ENCODE measurements at places on chromosomes 3 and 15.
A peak's percentile ranks its signal among the peaks of the same experiment; 100 is the strongest.

- no peaks in the 10 kb centered on the region for H3K27me3 ChIP-seq
- no peak for DNase-seq
- H3K27ac ChIP-seq: no peak overlapping the region
These were observed 64.8 kb downstream of the STRIT1 start for GRCh38 chr3:155228676-155229075.

DNA sequence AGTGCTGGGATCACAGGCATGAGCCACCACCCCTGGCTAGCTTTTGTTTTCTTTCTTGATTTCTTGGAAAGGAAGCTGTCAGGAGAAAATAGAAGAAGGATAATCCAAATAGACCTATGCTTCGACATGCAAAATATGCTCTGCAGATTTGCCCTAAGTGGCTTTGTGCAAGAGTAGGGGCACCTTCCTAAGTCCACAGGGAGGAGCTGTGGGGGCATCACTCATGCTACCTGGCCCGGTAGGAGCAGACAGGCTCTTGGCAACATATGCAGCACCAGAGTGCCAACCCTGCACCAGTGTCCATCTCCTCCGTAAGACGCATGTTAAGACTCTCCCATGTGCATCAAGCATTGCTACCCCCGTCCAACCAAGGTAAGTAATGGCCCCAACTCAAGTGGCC, 190.7 kb upstream of the UBE2E1 start:
- peaks cover 16% of the 10 kb centered on the region for H3K4me1 ChIP-seq
- H3K27me3 ChIP-seq: peaks cover 38% of the 10 kb centered on the region
- H3K4me3 ChIP-seq: no peak overlapping the region
- no peaks in the 10 kb centered on the region for H3K36me3 ChIP-seq
- no peak for DNase-seq

DNA sequence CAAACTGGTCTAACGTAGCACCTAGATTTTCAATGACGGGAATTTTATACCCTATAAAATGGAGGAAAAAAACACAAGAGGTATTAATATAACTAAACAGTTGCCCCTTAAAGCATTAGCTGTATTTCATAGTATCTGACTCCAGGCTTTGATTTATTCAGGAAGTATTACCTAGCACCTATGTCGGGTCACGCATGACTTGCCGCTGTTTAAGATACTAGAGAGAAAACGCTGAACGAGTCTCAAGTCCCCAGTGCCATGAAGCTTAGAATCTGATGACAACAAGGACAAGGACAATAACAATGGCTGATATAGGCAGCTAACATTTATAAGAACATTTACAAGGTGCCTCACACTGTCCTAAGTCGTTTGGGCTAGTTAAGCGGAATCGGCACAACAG, 1.9 kb downstream of the SNRPA1 start:
- H3K27me3 ChIP-seq: no peaks in the 10 kb centered on the region
- H3K36me3 ChIP-seq: peaks cover 11% of the 10 kb centered on the region
- H3K27ac ChIP-seq: peak overlapping the region; percentile 96
- no peak for DNase-seq

GRCh38 chr3:140765246-140765645, 87.4 kb downstream of the TRIM42 start:
- no peak overlapping the region for H3K27ac ChIP-seq
- no peak for DNase-seq
- H3K36me3 ChIP-seq: no peaks in the 10 kb centered on the region
- H3K4me3 ChIP-seq: no peak overlapping the region

GRCh38 chr15:78050441-78050809, 27.1 kb downstream of the TBC1D2B start:
- peak overlapping the region; percentile 91 for H3K27ac ChIP-seq
- H3K36me3 ChIP-seq: no peaks in the 10 kb centered on the region
- no peak for DNase-seq
- no peaks in the 10 kb centered on the region for H3K27me3 ChIP-seq
- no peak overlapping the region for H3K4me3 ChIP-seq

DNA sequence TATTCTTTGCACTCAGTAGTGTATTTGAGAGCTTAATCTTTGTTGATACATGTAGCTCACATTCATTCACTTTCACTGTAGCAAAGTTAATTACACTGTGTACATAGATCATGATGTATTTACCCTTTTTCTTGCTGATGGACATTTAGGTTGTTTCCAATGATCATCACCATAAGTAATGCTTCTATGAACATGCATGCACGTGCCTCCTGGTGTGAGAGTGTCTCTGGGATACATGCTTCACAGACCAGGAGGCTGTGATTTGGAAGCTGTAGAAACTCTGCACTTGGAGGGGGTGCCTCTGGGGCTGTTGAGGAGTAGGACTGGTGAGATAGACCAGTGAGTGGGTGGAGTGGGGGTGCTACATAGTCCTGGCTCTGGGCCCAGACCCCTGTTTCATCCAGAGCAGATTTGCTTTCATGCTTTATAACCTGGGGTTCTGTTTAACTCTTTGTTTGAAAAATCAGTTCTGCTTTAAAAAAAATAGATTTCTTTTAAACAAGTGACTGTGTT, 18.2 kb upstream of the SMAD3 start:
- no peak for DNase-seq
- peak overlapping the region; percentile 79 for H3K27ac ChIP-seq
- no peaks in the 10 kb centered on the region for H3K27me3 ChIP-seq
- H3K4me1 ChIP-seq: peaks cover 53% of the 10 kb centered on the region
- no peak overlapping the region for H3K4me3 ChIP-seq

DNA sequence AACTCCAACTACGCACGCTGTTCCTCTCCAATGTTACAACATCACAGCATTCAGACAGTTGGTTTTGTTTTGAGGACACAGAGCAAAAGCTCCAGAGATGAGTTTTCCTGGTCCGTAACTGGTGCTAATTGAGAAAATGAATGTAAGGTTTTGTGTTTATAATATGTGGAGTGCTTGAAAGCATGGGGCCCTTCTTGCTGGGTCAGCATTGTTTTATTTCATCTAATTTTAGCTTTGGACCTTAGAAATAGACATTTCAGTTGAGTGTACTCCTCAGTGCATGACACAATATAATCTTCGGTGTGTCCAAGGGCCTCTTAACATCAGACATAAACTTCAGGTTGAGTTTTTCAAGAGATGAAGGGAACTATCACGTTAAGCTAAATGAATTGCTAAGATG, 37.1 kb downstream of the ANAPC13 start:
- H3K27me3 ChIP-seq: no peaks in the 10 kb centered on the region
- no peak overlapping the region for H3K4me3 ChIP-seq
- no peak overlapping the region for H3K27ac ChIP-seq

DNA sequence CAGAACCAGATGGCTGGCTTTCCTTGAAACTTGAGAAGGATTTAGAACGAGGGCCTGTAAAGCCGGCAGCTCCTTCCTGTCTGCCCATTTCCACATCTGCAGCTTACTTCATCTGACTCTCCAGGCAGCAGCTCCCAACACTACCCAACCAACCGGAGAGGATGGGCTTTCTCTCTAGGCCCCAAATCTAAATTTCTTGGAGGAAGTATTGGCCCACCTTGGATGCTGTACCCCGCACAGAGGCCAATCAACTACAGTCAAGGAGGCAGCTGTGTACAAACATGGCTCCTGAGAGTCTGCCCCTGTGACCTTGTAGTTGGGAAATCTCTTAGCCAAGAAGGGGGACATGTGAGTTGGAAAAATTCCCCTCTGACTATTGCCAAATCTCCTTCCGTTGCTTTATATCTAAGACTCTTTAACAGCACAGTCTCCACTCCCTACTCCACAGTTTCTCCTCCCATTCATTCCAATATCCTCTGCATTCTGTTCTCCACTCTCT, 8.0 kb upstream of the ACAP2 start:
- peak overlapping the region; percentile 55 for H3K27ac ChIP-seq
- no peaks in the 10 kb centered on the region for H3K36me3 ChIP-seq
- H3K27me3 ChIP-seq: no peaks in the 10 kb centered on the region
- peaks cover 11% of the 10 kb centered on the region for H3K4me1 ChIP-seq
- no peak overlapping the region for H3K4me3 ChIP-seq
- DNase-seq: no peak

DNA sequence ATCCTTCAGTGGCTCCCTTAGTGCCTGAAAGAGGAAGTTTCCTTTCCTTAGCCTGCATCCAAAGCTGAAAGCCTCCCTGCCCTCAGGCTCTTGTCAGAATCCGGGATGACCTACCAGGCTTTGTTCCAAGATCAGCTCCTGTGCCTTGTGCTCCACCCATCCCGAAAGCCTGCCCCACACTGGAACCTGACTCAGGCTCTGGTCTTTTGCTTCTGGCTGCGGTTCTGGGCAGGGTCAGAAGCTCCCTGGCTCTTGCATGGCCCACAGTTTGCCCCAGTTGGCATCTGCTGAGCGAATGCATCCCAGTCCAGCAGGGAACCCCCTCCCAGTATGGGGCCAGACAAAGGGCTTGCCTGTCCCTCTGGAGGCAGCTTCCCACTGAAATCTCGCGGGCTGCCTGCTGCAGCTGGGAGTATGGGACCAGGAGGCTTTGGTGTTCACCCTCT, 25.9 kb upstream of the KIF23 start:
- no peaks in the 10 kb centered on the region for H3K36me3 ChIP-seq
- H3K4me3 ChIP-seq: no peak overlapping the region
- no peaks in the 10 kb centered on the region for H3K27me3 ChIP-seq
- H3K4me1 ChIP-seq: peaks cover 26% of the 10 kb centered on the region

GRCh38 chr3:186413615-186414415, 51.8 kb upstream of the DGKG start:
- H3K27ac ChIP-seq: no peak overlapping the region
- H3K4me1 ChIP-seq: peaks cover 25% of the 10 kb centered on the region
- peaks cover 72% of the 10 kb centered on the region for H3K27me3 ChIP-seq
- H3K36me3 ChIP-seq: no peaks in the 10 kb centered on the region

DNA sequence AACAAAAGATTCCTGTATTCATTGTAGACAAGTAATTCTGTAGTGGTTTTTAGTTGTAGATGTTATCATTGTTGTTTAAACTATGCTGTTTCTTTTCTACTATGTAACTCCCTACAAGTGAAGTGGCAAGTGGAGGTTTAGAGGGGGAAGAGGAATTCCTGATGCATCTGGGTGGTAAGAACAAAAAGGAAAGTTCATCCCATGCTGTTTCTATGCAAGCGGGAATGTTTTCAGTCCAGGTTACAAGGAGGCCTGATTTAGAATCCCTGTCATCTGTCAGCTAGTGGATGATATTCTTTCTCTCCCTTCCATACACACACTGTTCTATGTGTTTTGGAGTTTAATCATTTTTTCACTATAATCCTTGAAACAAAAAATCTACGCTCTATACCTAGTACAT, 67.4 kb downstream of the IMPG2 start:
- H3K36me3 ChIP-seq: no peaks in the 10 kb centered on the region
- H3K4me1 ChIP-seq: peaks cover 18% of the 10 kb centered on the region
- H3K27me3 ChIP-seq: no peaks in the 10 kb centered on the region
- H3K27ac ChIP-seq: peak overlapping the region; percentile 28
- DNase-seq: no peak

DNA sequence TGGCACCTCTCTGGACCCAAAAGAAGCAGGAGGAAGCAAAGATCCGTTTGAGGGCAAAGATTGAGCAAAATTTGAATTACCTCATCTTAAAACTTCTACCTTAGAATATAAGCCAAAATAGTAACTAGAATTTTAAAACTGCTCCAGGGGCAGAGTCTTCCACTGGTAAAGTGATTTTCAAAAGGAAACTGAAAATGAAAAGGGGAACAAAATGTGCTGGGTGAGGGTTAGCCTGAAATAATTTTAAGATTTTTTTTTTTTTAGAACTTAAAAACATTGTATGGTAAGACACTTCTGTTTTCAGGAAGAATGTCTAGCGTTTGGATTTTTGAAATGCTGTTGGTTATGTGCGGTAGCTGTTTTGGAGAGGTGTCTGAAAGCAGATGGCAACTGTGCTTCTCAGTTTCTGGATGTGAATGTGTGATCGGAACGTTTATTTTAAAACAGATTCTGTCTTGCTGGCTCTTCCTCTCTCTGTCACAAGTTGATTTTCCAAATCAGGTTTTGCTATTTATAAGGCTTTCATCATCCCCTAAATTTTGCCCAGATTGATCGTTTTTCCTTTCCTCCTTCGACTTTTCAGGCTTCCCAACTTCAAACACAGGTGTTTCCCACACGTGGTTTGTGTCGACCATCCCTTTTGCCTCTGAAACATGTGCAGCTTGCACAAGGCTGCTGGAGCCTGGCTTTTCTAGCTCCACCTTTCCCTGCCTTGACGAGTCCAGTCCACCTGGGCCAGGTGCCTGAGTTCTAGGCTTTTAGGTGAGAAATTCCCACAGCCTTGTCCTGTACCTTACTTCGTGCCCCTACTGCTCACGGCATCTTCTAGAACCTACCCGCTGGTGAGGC, 3.3 kb downstream of the LRRK1 start:
- H3K4me1 ChIP-seq: peaks cover 4% of the 10 kb centered on the region
- peaks cover 66% of the 10 kb centered on the region for H3K27me3 ChIP-seq
- H3K27ac ChIP-seq: no peak overlapping the region
- DNase-seq: no peak

DNA sequence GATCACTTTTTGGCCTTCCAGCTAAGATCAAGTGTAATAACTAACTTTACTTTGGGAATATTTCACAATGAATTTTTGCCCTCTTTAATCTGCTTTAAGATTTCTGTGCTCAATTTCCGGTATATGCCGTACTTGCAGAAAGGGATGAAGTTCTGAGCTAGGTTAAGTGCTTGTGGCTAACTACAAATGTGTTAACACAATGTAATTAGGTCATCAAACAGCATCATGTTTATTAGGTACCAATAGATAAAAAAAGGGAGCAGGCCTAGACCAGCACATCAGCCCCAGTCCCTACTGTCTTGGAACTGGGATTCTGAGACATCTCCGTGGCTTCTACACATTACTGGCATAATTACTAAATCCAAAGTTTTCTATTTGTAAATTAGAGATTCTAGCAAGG, 932.7 kb upstream of the CFAP20DC start:
- no peak overlapping the region for H3K27ac ChIP-seq
- no peaks in the 10 kb centered on the region for H3K36me3 ChIP-seq
- H3K4me1 ChIP-seq: no peaks in the 10 kb centered on the region
- H3K4me3 ChIP-seq: no peak overlapping the region

- no peak for DNase-seq
- H3K27ac ChIP-seq: no peak overlapping the region
- H3K4me3 ChIP-seq: no peak overlapping the region
- H3K36me3 ChIP-seq: no peaks in the 10 kb centered on the region
These were observed 35.1 kb upstream of the ZDHHC23 start for GRCh38 chr3:113912552-113913236.

DNA sequence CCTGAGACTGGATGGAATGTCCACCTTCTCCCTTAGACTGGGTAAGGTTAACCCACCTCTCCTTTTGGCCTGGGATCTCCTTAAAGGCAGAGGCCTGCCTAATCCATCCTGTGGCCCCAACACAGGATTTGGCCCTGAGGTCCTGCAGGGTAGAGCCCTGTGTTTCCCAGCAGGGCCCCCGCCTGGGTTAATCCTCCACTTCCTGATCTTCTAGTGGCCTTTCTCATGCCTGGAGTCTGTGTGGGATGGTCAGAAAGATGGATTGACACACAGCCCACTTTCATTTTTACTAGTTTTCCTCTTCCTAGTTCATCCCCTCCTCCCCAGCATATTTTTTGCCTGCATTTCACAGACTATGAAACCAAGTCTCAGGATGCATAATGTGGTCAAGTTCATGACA, 48.9 kb upstream of the SLC6A6 start:
- no peak overlapping the region for H3K4me3 ChIP-seq
- H3K36me3 ChIP-seq: no peaks in the 10 kb centered on the region
- peaks cover 1% of the 10 kb centered on the region for H3K27me3 ChIP-seq

DNA sequence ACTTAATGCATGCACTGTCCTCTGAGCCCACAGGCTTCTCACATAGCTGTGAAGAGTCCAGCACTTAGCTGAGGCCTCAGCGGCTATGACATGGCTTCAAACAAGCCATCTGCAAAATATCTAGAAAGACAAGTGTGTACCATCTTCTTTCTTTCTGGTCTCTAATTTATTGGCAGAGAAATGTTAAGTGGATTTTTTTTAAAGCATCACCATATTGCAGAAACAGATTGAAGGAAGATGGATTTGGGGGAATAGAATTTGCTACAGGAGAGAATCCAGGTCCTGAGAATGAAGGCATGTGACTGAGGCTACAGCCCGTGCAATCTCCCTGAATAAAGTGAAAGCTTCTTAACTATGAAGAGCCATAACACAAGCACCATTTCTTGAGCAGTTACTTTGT, 567.3 kb downstream of the PDCD6IP start:
- H3K27me3 ChIP-seq: no peaks in the 10 kb centered on the region
- no peak overlapping the region for H3K27ac ChIP-seq
- DNase-seq: no peak
- H3K36me3 ChIP-seq: no peaks in the 10 kb centered on the region

Data from mesothelial cell of epicardium (in vitro differentiated cells).